ENCODE measurements at places on chromosomes 2 and 18.

DNA sequence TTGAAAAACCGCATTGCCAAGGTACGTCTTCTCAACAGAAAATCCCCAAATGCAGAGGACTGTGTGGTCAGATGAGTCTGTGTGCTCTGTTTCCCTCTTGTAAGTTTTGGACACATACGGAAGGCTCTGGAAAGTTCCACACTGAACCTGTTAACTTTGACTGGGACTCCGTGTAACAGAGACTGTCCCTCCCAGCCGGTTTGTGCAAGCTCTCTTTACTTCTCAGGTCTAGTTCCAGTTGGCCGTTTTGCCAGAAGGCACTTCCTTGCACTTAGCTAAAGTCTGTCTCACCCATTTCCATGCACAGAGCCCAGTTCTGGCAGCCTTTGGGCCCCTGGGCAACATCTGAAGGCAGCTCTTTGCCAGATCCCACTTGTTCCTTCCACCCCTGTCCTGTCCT lies 22.0 kb downstream of the EFHD1 start:
- no peak for DNase-seq

DNA sequence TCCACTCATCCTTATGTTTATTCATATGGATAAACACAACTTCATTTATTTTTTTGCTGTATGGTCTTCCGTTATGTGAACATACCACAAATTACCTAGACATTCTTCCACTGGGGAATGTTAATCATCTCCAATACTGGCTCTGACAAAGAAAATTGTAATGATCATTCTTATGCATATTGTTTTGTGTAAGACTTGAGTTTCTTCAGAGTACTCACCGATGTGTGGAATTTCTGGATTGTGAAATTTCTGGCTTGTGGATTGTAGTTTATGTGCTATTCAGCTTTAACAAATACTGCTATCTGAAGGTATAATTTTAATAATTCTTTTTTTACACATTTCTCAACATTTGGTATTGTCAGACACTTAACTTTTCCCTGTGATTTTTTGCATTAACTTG lies 212.2 kb upstream of the THUMPD2 start:
- DNase-seq = no peak

GRCh38 chr2:219820767-219821166 lies 193.3 kb downstream of the SLC4A3 start:
- no peak for DNase-seq

- DNase-seq = no peak
Measured at GRCh38 chr2:191064590-191064989, 50.6 kb upstream of the STAT1 start.

DNA sequence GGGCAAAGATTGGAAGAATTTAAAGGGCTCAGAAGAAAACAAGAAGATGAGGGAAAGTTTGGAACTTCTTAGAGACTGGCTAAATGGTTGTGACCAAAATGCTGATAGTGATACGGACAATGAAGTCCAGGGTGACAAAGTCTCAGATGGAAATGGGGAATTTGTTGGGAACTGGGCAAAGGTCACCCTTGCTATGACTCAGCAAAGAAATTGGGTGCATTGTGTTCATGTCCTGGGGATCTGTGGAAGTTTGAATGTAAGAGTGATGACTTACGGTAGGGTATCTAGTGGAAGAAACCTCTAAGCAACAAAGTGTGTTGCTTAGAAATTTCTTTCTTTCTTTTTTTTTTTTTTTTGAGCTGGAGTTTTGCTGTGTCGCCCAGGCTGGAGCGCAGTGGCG lies 6.0 kb upstream of the IL1A start:
- no peak for DNase-seq

- DNase-seq = no peak
Measured at GRCh38 chr2:203559641-203560040, 24.5 kb upstream of the RAPH1 start.

GRCh38 chr18:13054336-13054735 lies 63.2 kb downstream of the CEP192 start:
- no peak for DNase-seq

GRCh38 chr2:234702731-234703225 lies 205.9 kb upstream of the ARL4C start:
- no peak for DNase-seq

DNA sequence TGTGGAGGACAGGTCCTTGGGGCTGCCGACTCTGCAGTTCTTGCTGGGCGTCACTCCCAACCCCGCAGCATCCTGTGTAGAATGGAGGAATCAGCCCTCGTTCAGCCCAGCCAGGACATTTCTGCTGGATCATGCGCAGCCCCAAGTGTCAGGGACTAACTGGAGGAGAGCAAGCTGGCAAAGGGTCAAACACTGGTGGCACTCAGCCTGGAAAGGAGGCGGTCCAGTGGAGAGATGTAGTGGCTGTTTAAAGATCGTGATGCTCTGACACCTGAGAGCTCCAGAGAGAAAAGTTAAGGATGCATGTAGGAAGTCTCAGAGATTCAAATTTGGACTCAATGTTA lies 63.6 kb upstream of the SH3RF3 start:
- DNase-seq = no peak

DNA sequence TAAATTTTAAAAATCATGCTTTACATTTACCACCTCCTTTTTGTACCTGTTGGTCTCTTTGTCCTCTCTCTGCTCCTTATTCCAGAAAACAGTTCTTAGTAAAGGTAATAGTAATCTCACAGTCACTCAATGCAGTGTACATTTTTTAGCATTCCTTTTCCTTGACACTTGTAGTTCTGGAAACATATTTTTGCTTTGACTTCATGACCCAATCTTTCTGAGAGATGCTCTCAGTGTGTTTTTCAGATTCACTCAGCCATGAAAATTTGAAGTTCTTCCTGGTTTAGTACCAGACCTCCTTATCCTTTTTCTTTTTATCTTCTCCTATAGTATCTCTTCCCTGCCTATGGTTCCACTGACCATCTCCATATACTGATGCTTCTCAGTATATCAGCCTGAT lies 747.5 kb upstream of the ZEB2 start:
- no peak for DNase-seq

- DNase-seq = peak; percentile 17
Measured at GRCh38 chr2:211396815-211397214, 840.4 kb downstream of the CPS1 start.

DNA sequence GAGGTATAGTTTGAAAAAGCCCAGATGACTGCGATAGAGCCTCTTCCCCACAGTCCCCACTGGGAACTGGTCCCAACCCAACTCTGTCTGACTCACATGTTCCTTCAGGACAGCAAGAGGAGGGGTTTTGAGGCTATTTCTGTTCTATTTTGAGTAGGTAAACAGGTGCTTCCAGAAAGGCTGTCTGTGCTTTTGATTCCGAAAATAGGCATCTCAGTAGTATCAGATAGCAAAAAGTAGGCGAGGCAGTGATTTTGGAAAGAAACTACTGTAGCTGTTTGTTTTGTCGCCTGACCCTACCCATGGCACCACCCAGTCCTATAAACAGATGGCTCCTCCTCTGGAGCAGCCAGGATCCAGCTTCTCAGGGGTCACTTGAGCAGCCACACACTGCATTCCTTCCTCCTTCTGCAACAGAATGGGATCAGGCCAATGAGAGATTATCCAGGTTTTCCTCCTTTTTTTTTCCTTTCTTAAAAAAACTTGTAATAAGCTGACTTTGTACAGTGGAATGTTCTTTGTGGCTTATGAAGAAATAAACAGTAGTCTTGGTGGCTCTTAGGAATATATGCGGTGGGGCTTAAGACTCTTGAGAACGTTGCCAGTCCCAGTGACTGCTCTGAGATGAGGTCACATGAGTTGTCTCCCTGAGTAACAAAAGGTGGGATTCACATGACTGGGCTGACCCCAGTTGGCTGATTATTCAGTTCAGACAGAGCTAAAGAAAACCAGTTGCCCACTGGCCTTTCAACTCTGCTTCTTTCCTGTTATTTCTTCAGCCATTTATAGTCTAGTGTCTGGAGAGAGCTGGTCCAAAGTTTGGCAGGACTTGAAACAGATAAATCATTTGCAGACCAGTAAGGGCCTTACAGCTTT lies 98.6 kb downstream of the KCNS3 start:
- peak; percentile 66 for DNase-seq

GRCh38 chr18:58670404-58671110 lies 708 bp upstream of the MALT1 start:
- DNase-seq = no peak

DNA sequence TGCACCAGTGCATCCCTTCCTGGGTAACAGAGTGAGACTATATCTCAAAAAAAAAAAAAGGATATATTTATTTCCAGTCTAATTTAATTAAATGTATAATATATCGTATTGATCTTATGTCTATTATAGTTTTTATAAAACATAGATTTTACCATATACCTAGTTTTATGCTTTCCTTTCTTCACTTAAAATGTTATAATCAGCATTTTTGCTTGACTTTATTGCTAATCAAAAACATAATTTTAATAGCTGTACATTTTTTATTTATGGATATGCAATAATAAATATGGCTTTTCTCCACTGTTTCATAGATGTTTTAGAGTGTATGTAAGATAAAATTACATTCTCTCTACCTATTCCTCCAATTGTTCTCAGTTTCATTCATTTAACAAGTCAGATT lies 958.0 kb downstream of the EPHA4 start:
- no peak for DNase-seq

GRCh38 chr2:172783165-172783898 lies 47.7 kb downstream of the RAPGEF4 start:
- DNase-seq = peak; percentile 19

Data from tongue (tissue), 3 donors.